ENCODE measurements at places on chromosomes 11 and 22.

GRCh38 chr11:95088946-95089619 is 563 bp upstream of the ENDOD1 start:
- DNase-seq: peak; percentile 46

DNA sequence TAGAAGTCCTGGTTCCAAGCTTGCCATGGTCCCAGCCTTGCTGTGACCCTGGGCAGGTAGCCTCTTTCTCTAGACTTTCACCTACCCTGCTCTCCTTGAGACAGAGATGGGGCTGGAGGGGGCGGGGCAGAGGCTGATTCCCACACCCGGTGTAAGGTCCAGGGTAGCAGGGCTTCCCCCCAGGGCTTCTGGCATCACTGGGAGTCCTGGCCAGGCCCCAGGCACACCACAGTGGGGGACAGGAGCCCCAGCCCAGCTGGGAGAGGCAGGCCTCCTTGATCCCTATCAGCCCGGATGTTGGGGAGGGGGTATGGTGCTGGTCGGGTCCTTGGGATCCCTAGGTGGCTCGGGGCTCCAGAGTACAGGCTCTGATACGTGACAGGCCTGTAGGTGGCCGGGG is 1.7 kb upstream of the NUDT8 start:
- DNase-seq: no peak

DNA sequence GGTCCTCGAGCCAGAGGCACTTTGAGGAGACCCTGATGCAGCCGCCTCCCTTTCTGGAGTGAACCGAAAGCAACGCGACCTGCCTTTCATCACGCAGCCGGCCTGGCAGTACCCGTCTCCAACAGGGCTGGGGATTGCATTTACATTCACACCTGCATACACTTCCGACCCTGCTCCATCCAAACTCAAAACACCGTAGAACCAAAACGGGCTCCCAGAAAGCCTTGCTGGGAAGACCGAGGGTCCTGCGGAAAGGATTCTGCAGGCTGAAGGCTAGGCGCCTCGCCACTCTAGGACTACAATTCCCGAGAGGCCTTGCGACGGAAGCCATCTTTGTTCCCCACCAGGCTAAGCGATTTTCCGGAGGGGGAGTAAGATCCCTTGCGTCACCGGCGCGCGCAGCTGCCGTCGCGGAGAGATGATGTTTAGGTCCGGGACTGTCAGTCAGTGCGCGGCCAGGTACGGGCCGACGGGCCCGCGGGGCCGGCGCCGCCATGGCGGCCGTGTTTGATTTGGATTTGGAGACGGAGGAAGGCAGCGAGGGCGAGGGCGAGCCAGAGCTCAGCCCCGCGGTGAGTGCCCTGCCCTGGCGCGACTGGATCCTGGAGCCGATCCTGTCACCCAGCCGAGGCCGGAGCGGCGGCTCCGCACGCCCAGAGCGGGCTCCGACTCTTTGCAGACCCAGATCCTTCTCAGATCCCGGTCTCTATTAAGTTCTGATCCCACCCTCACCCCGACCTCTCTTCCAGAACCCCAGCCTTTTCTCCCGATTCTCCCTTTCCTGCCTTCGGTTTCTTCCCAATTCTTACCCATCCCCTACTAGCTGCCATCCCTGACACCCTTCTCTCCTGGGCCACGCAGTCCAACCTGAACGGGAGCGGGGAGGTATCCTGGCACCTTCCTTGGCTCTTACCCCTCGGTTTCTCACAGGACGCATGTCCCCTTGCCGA is at the start of gene RPS6KB2:
RPS6KB2 (plus strand) TSS at position 443 of the 950 bp plus-strand sequence; CDS start at position 495, 52 bp downstream.
- DNase-seq: peak; percentile 99

DNA sequence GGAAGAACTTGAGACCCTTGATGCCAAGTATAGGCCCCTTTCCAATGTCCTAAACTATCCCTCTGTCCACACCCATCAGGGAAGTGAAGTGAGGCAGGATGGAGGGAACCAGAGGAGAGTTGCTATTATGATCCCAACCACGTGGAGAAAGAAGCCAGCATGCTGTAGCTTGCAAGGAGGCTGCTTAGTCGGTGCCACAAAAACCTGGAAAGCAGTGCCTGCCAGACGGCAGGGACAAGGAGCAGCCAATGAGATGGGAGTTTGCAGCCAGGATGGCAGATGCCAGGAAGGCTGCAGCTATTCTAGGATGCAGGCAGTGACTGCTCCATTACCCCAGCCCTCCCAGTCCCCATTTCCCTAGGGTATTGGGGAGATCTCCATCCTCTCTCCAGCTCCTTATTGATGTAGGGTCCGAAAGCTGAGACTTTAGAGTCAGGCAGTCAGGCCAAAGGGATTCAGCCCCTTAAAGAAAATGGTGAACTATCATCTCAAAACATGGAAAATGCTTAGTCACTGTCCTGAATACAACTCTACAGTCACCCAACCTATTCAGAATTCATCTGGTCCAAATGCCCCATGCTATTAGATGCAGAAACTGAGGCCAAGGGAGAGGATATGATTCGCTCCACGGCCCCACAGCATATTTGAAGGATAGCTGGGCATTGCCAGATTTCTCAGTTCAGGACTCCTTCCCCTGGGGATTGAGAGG is 18.4 kb upstream of the LRRC55 start:
- DNase-seq: no peak

DNA sequence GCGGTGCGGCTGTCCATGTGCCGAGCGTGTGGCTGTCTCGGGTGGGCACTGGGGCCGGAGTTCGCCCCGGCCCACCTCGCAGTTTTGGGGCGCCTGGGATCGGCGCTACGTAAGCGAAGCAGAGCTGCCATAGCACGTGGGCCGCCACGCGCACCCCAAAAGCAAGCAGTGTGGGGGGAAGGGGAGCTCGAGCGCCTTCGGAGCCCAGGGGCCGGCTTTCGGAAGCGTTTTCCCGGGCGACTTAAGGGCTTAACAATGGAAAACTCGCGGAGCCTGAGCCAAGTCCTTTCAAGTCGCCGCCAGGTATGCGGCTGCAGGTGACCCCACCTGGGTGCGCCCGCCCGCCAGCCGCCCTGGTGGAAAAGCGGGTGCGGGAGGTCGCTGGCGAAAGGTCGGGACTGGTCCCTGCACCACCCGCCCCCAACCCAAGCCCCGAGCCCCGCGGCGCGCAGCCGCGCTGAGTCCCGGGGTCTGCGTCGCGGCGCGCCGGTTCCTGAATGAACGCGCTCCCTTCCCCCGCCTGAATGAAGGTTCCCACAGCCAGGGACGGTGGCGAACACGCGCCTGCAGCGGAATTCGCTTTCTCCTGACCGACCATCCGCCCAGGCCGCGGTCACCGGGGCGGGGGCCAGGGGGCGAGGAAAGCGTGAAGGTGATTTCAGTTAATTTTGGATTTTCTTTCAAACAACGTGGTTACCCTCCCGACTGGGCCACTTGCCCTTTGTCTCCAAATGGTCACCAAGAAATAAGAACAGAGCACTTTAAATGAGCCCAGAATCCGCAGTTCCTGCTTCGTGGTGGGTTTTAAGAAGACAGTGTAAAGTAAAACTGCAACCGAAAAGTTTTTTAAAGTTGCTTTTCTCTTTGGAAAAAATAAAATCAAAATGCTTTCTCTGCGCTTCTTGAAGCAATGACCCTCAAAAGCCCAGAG is 2.8 kb upstream of the CCND1 start:
- no peak for DNase-seq

DNA sequence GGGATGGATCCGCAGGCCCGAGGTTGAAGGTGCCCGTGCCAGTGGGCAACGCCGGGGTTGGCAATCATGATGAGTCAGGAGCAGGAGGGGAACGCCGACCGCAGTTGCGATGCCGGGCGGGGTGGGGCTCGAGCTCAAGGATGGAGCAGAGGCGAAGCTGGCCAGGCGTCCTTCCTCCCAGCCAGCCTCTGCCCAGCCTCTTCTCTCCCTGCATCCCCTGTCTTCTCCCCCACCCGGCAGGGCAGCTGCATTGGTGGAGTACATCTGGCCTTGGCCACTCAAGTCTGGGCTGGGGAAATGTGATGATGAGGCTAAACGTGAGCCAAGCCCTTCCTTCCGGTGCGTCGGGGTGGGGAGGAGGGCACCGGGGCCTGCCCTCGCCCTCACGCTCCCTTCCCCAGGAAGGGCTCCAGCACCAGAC is 3.9 kb downstream of the IFITM10 start:
- DNase-seq: no peak

DNA sequence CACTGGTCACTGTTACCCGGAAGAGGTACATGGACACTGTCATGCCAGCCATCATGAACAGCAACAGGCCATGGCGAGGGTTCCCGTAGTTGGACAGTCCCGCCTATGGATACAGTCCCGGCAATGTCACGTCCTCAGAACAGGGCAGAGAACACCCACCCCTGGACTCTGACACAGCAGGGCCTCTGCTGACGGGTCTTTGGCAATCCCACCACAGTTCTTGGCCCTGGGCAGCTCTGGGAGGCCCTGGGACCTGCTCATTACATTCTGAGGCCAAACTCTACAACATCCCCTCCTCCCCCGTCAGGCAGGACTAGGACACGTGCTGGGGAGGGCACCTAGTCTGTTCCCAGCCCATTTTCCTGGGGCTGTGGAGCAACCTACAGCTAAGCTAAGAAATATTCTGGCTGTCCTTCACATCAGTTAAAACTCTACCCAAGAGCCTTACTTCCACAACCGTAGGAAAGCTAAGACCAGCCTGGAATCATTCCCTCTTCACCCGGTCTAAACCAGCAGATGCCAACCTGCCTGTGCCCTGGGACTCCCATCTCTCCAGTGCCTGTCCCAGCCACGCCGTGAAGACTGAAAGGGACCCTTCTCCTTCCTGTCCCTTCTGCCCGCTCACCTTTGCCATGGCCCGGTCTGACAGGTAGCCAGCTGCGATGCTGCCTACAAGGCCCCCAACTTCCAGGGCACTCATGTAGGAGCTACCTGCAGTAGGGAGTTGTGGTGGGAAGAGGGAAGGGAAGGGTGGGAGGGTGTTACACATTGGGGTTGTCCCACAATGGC is 4.5 kb downstream of the SLC37A4 start:
- DNase-seq: no peak

DNA sequence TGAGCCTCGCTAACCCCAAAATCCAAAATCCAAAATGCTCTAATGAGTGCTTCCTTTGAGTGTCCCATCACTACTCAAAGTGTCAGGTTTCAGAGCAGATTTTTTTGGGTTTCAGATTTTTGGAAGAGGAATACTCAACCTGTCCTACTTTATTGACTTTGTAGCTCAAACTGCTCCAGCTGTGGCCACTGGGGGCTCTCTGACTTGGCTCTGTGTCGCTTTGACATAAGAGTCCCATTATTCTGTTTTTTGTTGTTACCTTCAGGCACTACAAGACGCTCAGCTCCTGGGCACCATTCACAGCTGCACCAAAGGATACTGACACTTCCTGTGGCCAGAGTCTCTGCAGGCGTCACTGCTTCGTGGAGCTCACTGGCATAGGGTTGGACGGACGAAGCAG is 41.1 kb downstream of the PHF21B start:
- no peak for DNase-seq

DNA sequence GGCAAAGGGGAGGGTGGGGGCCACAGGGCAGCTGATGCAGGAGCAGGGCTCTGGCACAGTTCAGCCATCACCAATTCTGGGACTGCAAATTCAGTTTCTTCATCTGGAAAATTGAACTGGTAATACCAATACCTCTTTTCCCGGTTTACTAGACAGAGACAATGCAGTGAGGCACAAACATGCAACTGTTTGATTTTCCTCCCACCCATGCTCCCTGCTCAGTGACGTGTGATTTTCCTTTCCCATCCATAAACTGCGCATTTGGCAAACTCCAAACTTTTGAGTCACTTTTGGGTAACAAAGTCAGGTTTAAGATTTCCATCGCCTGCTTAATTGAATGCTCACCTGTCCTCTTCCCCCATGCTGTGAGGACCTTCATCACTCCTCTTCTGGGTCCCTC is 23.2 kb downstream of the P2RY2 start:
- DNase-seq: no peak

DNA sequence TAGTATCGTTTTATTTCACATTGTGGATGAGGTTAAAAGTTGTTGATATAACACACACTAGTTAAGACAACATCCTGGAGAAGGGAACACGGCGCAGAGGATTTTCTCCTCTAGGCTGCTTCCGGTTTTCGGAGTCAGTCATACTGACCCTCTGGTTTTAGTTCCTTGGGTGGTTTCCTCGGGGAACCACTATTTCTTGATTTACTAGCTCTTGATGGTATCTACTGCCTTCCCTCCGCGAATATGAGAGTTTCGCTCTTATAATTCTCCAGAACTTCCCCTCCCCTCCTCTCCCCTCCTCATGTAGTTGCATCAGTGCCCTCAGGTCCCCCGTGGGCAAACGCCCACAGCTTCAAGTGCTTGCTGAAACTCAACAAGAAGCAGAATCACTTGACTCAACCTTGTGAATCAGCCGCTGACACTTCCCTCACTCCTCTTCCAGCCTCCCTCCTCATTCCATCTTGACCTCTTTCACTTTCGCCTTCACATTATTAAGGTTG is 15.9 kb upstream of the APOBEC3A start:
- DNase-seq: no peak

- no peak for DNase-seq
Measured at GRCh38 chr11:35166369-35167360, 27.7 kb downstream of the CD44 start.

DNA sequence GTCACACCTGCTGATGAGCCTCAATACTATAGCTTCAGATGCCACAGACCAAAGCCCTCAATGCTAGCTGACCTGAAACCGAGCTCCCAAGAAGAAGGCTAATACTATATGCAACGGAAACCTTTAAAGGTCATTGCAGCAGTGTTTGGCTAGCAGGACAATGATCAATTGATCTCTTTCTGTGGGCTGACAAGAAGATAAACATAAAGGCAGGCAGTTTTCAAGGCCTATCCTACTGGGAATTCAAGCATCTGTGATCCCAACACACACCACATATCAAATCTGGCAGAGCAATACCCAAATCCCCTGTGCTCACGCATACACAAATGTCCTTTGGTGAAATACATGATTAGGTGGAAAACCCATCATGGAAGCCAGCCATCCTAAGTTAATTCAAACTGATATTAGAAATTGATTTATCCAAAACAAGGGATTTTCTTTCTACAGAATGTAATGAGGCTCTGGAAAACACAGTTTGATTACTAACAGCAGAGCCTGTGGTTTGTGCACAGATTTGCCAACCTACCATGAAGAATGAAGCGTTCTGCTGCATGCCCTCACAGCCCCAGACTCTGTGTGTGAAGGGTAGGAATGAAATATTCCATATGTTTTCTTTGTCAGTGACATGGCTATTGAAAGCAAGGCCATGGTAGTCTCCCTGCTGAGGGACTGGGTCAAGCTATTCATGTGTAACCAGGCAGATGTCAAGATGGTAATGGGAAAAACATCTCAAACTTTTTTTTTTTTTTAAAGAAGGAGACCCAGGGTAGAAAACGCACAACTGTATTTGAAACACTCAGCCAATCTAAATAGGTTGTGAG is 12.2 kb downstream of the LGR4 start:
- DNase-seq: no peak

DNA sequence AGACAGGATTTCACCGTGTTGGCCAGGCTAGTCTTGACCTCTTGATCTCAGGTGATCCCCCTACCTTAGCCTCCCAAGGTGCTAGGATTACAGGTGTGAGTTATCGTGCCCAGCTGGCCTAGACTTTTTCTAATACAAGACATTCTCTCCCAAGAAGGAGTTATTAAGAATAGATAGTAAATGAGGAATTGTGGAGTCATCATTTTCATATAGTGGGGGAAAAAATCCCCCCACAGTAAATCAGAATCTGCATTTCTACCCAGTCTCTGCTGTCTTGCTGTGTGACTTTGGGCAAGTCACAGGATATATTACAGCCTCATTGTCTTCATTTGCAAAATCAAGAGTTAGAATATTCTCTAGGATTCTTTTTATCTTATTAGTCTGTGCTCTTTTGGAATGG is 21.6 kb downstream of the SLC6A5 start:
- DNase-seq: no peak

GRCh38 chr11:86608251-86608799 is 64.1 kb downstream of the ME3 start:
- peak; percentile 52 for DNase-seq

GRCh38 chr11:80388130-80388529 is 947.3 kb upstream of the TENM4 start:
- DNase-seq: no peak

- no peak for DNase-seq
Measured at GRCh38 chr22:34841911-34842310, 224.0 kb upstream of the ISX start.

Data from omental fat pad (tissue), 4 donors.